ENCODE measurements at places on chromosomes 6 and 20.

- DNase-seq = no peak
Observed at GRCh38 chr6:6283746-6284145, 36.7 kb downstream of the F13A1 start.

DNA sequence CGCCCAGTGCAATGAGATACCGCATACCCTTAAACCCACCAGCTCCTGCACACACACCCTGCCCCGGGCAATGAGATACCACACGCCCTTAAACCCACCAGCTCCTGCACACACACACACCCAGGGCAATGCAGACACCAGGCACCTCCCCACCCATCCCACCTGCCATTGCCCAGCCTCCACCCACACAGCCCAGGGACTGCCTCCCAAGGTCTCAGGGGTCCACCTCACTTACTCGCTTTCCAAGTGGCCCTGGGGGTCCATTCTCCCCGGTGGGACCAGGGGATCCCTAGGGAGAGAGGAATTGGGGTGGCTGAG, 24.0 kb downstream of the COL11A2 start:
- DNase-seq = no peak

- DNase-seq = no peak
Observed at GRCh38 chr20:7003598-7003997, 236.1 kb downstream of the BMP2 start.

DNA sequence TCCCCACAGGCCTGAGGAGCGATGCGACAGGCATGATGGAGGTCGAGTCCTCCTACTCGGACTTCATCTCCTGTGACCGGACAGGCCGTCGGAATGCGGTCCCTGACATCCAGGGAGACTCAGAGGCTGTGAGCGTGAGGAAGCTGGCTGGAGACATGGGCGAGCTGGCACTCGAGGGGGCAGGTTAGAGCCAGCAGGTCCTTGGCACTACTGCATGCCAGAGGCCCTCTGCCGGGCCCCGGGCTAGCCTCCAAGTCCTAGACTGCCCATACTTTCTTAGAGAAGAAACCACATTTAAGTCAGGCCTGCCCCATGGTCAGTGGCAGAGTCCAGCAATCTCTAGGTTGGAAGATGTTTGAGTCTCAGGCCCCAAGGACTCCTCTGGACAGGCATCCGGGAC, 32.1 kb downstream of the PKIG start:
- no peak for DNase-seq

DNA sequence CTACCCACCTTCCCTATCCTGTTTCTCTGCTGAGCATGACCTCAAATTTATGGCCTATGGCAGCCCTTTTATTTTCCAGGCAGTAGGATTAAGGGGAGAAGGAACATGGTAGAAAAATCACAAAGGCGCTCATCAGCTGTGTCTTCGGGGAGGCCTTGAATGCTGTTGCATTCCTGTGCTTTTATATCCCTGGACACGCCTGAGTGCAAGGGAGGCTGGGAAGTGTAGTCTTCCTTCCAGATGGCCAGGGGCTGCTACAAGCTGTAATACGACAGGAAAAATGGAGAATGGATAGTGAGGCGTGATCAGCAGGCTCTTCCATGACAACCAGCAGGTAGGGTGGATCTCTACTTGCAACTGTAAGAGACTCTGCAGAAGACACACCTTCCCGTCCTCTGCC, 210.9 kb upstream of the GGTLC1 start:
- DNase-seq = no peak

DNA sequence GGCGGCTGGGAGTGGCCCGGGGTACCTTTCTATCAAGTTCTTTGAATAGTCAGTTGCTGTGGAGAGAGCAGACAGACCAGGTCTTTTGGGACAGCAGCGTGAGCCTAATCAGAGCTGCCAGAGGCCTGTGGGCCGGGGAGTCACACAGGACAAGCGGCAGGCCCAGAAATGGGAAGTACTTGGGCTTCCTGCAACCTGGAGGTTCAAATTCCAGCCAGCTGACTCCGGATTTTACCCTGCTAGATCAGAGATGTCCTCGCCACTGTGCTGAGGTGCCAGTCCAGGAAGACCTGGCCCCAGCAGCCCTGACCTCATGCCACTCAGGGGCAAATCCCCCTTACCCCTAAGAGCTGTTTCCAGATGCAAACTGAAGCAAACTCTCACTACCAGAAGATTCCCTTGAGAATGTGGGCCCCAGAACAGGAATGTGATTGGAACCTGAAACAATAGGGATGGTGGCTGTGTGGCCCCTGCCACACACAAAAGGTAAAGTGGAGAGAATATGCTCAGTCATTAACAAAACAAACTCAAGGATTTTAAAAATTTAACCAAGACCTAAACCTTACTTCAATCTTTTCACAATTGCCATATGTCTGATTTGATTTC, 9.7 kb downstream of the BEND3 start:
- DNase-seq = no peak

DNA sequence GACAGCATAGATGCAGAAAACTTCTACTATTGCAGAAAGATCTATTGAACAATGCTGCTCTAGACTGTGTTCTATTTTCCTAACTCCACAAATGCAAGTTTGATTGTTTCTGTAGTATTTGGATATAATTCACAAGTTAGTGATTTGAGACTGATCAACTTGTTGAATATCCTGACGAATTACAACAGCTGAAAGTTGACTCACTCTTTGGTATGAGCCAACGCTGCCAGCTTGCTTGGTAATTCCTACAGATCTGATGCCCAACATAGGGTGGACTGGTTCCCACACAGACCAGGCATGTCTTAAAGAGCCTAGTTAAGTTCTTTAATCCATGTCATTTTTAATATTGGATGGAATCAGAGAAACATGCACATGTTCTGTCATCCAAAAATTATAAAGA, 231.0 kb upstream of the RAB32 start:
- no peak for DNase-seq

GRCh38 chr6:130075879-130076460, 57.6 kb downstream of the L3MBTL3 start:
- DNase-seq = no peak

- DNase-seq = no peak
Observed at GRCh38 chr6:44042989-44043478, 84.2 kb downstream of the MRPL14 start.

DNA sequence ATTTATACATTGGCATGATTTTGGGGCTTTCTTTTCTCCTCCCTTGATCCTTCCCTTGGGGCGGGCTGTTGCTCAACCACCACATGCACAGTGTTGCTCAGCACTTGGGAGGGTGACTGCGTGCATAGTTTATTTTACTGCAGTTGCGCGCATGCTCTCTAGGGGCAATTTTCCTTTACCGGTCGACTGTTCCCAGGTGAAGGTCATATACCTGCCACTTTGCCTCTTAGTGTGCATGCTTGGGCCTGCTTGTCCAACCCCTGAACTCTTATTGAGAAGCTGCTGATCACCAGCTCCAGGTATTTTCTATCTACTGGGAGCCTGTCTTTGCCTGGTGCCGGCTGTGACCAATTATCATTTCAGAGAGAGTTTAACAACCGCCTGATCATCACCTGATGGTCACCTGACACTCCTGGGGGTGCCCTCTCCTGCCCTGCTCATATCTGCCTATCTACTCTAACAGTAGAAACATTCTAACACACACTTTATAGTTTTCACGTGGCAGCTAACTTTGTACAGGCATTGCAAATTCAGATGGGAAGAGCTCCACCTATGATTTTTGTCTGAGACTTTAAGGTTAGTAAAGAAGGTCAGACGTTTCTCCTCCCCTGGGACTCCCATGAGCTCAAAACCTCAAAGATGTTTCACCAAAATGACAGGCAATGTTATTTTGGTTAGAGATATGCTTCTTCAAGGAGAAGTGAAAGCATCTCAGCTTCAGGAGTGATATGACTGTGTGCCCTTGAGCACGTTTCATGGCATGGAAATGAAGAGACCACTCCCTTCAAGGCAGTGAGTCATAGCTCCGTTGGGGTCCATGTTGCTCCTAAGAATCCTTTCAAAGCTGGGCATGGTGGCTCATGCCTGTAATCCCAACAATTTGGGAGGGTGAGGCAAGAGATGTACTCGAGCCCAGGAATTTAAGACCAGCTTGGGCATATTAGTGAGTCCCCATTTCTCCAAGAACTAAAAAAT, 227.5 kb upstream of the MYLIP start:
- DNase-seq = no peak

- DNase-seq = no peak
Observed at GRCh38 chr6:33888664-33889200, 84.9 kb upstream of the MLN start.

DNA sequence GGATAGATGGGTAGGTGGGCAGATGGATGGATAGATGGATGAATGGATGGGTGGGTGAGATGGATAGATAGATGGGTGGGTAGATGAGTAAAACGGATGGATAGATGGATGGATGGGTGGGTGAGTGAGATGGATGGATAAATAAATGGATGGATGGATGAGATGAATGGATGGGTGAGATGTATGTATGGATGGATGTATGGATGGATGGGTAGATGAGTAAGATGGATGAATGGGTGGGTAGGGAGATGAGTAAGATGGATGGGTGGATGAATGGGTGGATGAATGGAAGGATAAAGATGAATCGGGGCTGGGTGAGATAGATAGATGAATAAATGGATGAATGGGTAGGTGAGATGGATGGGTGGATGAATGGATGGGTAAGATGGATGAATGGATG, 210.1 kb downstream of the TFAP2C start:
- DNase-seq = no peak

DNA sequence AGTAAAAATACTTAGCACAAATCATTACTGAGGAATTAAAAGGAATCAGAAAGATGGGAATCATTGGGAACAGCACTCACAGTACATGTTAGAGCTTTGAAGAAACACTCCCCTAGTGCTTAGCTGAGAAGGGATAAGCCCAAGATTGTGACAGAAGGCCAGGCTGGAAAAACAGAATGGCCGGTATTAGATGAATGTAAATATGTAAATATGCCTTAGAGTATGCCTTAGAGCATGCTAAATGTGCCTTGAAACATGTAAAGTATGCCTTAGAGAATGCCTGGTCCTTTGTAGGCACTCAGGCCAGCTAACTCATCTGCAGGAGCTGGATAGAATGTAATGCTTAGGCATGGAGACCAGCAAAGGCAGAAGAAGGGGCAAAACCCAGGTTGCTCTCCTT, 10.6 kb upstream of the TENT5A start:
- no peak for DNase-seq

DNA sequence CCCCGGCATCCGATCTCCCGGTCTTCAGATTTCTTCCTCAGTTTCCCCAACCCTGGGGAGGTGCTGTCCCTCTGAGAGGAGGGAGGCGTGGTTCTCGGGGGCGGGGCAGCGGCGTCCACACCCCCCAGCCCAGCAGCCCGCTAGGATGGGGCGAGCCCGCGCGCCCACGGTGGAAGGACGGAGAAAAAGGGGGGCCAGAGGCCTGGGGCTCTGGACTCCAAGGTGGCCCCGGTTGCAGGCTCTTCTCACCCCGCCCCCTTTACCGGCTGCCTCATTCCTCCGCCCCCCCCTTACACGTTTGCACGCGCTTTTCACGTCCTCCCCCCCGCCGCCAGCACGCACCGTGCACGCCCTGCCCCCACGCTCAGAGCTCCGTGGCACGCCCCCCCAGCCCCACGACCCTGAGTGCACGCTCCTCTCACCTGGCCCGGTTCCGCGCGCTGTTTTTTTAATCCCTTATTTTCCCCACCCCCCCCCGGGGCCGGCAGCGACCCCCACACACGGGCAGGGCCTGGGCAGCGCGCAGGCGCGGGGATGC, 402 bp downstream of the ZBTB12 start:
- peak; percentile 54 for DNase-seq

DNA sequence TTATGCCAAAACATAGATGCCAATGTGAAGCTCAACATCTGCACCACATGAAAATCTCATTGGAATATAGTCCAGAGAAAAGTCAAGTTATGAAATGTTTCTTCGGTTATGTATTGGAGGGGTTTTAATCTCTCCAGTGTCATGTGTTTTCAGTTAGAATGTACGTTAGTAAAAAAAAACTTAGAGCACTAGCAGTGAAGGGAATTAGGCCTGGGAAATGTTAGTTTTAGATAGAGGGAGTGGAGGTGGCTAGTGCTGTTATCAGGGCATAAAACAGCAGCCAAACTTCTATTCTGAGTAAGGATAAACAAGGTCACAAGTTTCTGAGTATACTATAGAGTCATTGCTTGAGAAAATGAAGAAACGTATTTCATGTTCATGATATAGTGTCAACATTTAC, 42.9 kb downstream of the HDGFL1 start:
- no peak for DNase-seq

DNA sequence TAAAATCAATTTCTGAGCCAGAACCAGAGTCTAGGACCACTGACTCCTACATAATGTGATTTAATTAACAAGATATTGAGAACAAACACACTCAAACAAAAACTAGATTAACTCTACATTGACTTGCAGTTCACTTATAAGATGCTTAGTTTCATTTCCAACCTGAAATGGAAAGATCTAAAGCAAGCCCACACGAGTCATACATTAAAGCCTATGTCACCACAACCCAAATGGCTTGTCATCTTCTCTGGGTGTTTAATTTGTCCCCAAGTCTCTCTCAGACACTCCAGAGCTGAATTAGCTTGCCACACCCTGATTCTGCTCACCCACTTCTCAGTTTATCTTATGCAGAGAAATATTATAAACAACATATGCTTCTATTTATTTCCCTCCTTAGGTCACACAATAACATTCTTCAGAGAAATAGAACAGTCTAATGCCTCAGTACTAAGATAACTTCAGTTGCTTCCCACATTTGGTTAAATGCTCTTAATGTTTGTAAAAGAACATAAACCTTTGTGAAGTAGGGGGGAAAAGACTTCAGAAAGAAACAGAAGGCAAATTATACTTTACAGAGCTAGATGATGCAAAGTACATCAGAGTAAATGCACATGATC, 8.8 kb upstream of the FBXO30 start:
- DNase-seq = no peak

- DNase-seq = no peak
Observed at GRCh38 chr6:136655239-136656014, 105.2 kb upstream of the MAP7 start.

- DNase-seq = no peak
Observed at GRCh38 chr6:46808806-46809205, 15.6 kb downstream of the MEP1A start.

DNA sequence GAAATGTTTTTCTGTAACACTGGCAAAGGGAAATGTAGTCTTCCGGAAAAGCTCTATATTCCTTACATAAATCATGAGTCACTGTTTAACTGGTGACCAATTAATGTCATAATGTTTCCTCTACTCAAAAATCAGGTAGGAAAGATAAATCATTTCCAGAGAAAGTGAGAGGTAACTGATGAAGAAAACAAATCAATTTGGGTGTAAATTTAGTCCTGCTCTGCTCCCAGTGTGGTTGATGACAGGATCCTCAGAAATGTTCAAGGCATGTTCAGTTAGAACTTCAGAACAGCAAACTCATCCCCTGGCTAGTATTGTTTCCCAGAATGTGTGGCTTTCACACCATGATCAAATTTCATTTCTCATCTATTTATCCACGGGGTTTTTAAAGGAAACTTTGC, 38.8 kb upstream of the SPACA1 start:
- no peak for DNase-seq

DNA sequence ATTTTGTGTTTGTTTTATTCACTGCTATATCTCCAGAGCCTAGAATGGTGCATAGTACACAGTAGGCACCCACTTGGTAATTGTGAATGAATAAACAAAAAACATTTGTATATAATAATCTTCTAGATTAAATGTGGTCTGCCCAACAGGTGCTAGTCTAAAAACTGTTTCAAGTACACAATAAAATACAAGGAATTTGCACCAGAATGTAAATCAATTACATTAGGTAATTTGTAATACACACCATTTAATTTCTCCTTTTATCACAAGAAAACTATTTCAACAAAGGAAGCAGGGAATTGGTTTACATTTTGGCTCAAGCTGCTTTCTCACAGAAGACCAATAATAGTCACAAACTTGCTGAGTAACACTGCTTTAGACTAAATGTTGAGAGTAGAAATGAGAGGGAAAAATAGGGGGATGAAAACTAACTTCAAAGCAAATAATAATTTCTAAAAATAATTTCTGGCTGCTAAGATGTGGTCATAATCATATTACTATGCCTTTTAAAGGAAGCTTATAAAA, 22.1 kb downstream of the RUNX2 start:
- DNase-seq = no peak
